T-helper 9 cell (primary cell): ENCODE measurements at places on chromosomes 12 and 14.

GRCh38 chr12:12004524-12004923 lies 66.2 kb upstream of the BCL2L14 start:
- DNase-seq, result no peak

- no peak for DNase-seq
Measured at GRCh38 chr12:117489671-117490070, 128.2 kb upstream of the NOS1 start.

DNA sequence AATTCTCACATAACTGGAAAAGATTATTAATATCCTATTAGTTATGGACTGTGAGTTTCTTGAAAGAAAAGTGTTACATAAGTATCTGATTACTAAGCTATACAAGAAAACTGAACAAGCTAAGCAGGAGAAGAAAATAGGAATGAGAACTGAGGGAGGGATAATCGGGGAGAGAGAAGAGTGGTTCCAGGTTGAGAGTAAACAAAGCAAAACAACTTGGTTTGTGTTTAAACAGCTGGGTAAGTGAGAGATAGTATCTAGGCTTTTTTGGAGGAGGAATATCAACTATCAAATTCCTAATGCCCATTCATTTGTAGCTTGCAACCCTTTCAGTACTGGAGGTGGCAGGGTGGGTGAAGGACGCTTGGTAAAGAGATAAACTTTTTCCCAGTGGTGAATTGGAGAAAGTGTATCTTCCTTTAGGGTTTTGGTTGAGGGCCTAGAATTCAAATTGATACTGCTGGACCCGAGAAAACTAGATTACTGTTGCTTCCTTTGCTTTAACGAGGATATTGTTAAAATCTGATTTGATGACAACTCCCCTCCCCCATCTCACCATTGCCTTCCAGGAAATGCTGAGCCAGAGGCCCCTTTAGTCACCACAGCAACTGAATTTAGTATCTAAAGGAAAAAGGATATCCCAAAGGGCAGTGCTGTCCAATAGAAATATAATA lies 2.0 kb upstream of the SLC2A3 start:
- DNase-seq, result no peak

GRCh38 chr14:59529189-59529588 lies 44.9 kb downstream of the JKAMP start:
- no peak for DNase-seq

- DNase-seq, result no peak
Measured at GRCh38 chr12:122669397-122670070, 33.6 kb downstream of the HCAR2 start.

- no peak for DNase-seq
Measured at GRCh38 chr12:76266797-76267196, 81.4 kb downstream of the BBS10 start.

- no peak for DNase-seq
Measured at GRCh38 chr14:93132472-93133065, 16.8 kb upstream of the ITPK1 start.

DNA sequence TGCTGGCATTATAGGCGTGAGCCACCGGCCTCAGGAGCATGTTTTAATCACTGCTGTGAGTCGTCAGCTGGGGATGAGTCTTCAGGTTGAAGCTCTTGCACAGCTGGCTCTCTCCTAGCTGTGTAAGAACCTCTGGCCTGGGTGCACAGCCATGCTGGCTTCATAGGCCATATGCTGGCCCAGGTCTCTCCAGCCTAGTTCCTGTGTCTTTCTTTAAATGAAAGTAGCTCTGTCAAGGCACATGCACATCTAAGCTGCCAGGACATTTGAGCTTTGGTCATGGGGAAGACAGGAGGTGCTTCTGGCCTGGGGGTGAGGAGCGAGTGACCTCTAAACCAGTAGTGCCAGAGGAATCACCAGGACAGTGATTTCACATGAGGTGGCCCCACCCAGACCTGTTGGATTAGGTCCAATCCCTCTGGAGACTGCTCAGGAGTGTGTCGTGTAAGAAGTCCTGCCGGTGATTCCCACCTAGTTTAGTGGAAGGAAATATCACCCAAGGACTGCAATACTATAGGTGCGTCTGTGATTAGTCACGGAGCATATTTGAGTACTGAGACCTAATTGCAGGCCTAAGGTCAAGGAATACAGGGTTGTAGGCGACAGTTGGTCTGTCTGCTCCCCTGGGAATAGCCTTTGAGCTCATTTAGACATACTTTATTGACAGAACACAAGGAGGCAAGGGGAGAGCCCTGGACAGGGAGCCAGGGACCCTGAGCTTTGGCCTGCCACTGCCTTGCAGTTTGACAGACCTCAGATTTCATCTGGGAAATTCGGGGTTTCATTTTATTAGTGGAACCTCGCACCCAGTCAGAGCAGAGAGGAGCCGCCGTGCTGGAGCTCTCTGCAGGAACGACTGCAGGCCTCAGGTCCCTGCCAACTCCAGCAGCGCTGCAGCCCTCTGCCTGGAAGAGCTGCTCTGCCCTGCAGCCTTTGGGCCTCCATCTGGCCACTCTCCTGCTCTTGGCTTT lies 67.0 kb downstream of the ANKRD9 start:
- no peak for DNase-seq

GRCh38 chr12:92650228-92650822 lies 52.5 kb upstream of the PLEKHG7 start:
- DNase-seq, result no peak

DNA sequence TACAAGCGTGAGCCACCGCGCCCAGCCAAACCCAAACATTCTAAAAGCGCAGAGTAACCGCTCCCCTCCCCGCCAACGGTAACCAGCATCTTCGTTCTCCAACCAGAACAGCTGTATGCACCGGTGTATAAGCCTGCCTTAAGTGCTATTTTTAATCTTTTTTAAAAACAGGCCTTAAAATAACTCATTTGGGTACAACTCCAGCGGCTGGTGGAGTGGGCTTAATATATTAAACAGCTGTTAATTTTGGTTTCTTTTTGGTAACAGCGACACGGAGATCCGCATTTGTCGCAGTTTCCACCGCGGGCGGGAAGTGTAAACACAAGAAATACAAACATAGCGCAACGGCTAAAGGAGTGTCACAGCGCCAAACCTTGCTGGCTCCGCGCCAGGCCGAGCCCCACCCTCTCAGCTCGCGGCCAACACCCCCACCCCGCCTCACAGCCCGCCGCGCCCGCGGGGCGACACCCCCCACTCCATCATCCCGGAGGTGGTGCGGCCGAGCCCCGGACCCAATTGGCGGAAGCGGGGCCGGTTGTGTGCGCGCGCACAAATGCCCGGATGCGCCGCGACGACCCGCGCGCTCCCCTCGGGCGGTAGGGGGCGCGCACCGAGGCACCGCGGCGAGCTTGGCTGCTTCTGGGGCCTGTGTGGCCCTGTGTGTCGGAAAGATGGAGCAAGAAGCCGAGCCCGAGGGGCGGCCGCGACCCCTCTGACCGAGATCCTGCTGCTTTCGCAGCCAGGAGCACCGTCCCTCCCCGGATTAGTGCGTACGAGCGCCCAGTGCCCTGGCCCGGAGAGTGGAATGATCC lies at the start of gene MDM2:
Gene MDM2, plus strand, starts transcription at position 602 of the 812 bp plus-strand sequence. CDS start 301 bp downstream, outside the sequence.
- peak; percentile 98 for DNase-seq

- no peak for DNase-seq
Measured at GRCh38 chr12:130574402-130574801, 141.7 kb downstream of the RIMBP2 start.

DNA sequence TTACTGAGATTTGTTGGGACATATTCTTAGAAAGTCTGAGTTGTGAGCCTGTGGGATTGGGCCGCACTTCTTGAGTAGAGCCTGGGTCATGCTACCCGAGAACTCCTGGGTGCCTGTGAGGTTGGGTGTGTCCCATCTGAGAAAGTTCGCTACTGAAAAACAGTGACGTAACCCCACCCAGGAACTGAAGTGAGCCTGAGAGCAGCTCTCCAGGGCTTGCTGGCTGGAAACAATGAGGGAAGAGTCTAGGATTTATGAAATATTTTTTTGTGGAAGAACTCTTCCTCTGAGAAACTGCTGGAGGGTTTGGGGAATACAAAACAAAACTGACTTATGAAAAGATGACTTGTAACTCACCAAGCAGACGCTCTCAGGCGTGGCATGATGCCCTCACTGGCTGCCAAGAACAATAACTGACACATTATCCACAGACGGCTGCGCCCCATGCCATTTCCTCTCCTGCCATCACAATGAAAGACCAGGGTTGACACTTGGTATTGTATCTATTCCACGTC lies 69.2 kb downstream of the RASSF3 start:
- DNase-seq, result peak; percentile 51

GRCh38 chr12:46159309-46159901 lies 109.4 kb downstream of the SLC38A1 start:
- no peak for DNase-seq

GRCh38 chr12:97756066-97756666 lies 293.6 kb downstream of the RMST start:
- no peak for DNase-seq

DNA sequence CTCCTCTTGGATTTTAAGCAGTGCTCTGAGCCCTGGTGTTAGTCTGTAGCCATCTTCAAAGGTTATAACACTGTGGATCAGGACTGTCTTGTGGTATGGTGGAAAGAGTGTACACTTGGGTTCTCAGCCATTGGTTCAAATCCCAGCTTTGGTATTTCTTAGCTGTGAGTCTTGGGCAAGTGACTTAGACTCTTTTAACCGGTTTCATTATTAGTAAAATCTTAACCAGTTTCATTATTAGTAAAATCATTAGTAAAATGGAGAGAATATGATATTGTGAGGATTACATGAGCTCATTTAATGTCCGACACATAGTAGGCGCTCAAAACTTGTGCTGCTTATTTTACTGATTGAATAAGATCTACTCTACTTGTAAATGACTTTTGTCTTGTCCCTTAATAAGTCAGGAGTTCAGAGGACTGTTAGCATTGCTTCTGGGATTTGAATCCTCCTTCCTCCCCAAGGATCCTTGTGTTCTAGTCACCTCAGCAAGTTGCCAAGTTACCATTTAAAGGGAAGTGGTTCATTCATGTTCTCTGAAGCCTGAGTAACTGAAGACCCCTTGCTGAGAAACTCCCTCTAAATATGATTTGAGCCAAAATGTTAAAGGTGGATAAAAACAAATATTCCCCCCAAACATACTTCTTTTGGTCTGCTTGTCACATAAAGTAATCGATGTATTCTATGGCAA lies 12.4 kb downstream of the TTLL5 start:
- DNase-seq, result no peak

GRCh38 chr14:96104469-96105057 lies 65.4 kb downstream of the C14orf132 start:
- no peak for DNase-seq

GRCh38 chr12:128267131-128267622 lies at the start of gene TMEM132C:
Gene TMEM132C (plus strand): TSS chr12:128267170. CDS start chr12:128267403, 233 bp downstream.
- no peak for DNase-seq

DNA sequence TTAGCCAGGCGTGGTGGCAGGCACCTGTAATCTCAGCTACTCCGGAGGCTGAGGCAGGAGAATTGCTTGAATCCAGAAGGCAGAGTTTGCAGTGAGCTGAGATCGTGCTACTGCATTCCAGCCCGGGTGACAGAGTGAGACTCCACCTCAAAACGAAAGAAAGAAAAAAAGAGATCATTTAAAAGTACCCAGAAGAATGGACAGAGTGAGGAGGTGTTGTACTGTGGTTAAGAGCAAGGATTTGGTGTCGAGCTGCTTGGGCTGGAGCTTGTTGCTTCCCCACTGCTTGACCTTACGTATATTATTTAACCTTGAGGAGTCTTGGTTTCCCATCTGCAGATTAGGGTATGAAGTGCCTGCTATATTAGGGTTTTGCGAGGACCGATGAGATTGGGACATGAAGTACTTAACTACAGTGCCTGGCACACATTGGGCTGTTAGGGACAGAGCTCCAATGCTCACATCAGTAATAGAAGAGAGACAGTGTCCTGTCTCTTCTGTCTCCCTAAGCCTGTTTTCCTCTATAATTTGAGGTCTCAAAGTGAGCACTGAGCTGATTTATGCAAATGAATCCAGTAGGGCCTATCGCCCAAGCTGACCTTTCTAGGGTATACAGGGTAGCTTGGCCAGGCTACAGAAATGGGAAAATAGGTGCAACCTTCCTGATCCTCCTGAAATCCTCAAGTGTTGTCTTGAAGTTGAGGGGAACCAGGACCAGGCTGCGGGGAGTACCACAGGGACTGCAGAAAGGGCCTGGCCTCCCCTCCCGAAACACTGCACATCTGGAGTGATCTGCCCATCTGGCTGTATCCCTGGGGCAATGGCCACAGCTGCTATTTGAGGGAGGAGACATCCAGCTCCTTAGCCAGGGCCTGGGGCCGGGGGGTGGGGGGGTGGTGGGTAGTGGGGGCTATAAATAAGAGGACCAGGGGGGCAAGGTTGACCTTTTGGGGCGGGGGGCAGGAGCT lies 8.6 kb upstream of the HDAC7 start:
- DNase-seq, result no peak

DNA sequence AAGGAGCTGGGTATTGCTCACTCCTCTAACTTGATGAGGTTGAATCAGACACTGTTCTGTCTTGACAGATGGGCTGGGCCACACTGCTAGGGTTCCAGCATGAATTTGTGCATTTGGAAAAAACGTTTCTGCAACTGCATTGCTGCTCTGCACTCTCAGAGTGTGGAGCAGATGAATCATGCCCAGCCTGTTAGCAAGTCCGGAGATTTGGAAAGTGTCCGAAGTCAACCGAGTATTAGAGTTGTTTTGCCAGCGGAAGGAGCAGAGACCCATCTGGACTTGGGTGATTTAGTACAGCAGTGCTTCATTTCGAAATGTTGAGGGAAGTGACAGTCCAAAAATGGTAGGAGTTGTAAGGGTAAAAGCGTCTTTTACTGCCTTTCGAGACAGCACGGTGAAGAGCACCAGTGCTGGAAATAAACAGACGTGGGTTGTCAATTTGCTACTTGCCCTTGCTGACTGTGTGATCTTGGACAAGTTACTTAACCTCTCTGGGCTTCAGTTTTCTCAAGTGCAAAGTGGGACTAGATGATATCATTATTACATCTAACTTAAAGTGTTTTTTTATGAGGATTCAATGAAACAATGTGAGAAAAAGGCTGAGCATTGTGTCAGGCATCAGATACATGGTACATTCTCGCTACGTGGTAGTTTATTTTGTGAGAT lies 139.5 kb downstream of the CHST11 start:
- DNase-seq, result no peak

DNA sequence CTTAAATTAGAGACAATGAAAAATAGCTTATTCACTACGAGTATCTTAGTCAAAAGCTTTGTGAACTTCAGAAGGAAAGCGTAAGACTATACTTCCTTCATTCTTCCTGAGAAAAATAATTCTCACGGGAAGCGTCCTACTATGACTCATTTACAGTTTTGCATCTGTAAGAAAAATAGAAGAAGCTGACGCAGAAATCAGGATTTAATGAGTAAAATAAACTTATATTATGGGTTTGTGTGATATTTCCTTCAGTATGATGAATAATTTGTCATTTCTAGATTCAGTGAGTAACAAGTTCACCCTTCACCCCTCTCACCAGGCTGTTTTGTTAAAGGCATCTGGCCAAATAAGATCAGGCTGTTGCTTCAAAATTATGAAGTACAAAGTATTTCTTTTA lies 17.8 kb upstream of the PDE3A start:
- DNase-seq, result no peak

DNA sequence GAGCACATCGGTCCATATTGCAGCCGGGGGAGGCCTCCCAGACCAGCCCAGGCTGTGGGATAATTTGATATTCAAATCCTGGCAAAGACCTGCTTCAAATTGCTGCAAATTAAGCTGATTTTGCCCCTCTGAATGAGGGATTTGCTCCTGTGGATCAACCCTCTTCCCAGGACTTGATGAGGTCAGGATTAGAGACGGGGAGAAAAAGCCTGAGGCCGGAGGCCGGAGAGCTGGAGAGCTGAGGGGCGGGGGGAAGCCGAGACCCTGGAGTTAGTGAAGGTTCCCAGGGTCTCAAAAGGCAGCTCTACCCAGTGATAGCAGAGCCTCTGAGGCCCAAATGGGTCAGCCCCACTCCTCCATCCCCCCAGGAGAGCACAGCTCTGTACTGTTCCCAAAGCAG lies 17.5 kb upstream of the VSX2 start:
- DNase-seq, result no peak
